ENCODE measurements at places on chromosomes 16 and 17.

DNA sequence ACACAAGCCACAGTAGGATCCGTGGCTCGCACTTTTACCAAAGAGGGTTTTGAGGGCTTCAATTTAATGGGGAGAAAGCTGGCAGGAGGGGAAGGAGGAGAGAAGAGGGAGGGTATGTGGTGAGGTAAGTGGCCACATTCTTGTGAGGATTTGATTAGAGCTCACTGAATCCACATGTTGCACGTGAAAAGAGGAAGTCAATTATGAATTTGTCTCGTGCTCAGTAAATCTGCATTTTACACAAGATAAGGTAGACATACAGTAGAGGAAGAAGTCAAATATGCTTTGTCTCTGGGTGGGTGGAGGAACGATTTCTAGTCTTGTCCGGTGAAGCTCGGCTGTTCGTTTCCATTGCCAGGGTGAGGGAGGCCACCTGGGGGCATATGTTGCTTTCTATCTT lies 862 bp downstream of the ZNF232 start:
- no peak for DNase-seq

DNA sequence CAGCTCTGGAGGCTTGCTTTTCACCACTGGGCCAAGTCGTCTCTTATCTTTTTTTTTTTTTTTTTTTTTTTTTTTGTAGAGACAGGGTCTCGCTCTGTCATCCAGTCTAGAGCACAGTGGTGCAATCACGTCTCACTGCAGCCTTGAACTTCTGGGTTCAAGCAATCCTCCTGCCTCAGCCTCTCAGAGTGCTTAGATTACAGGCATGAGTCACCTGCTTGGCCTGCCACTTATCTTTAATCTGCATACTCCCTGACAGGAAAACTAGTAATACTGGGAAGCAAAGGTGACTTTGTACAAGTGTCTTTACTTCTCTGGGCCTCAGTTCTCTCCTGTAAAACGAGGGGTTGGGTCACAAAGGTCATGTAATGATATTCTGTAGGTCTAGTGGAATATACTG lies 15.0 kb downstream of the NTN1 start:
- DNase-seq = no peak

- no peak for DNase-seq
Measured at GRCh38 chr16:62583414-62583813, 547.2 kb upstream of the CDH8 start.

GRCh38 chr17:71260366-71260940 lies 860.4 kb upstream of the SOX9 start:
- DNase-seq = no peak

Data from activated naive CD4-positive, alpha-beta T cell treated with anti-CD3 and anti-CD28 coated beads, Interleukin-2, amount 50 U/mL, for 72 hours (primary cell).